ENCODE measurements at places on chromosomes 4 and X.

DNA sequence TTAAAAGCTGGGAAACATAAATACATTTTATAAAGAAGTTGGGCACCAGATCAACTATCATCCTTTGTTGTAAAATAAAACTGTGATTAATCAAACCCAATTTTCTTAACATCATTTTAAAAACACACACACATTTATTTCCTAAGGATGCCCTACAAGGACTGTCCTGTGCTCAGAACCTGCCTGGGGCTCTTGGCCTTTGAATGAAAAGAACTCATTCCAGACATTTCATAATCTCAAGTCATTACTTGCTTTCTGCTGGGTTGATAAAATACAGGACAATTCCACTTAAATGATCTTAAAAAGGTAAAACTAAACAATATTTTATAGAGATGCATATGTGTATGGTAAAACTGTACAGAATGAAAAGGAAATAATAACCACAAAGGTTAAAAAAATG is 2.8 kb downstream of the SH3D19 start:
- no peak for DNase-seq

GRCh38 chr4:155566354-155566753 is 100.3 kb upstream of the GUCY1A1 start:
- DNase-seq = no peak

GRCh38 chrX:1322393-1322792 is 14.2 kb upstream of the IL3RA start:
- DNase-seq = no peak

DNA sequence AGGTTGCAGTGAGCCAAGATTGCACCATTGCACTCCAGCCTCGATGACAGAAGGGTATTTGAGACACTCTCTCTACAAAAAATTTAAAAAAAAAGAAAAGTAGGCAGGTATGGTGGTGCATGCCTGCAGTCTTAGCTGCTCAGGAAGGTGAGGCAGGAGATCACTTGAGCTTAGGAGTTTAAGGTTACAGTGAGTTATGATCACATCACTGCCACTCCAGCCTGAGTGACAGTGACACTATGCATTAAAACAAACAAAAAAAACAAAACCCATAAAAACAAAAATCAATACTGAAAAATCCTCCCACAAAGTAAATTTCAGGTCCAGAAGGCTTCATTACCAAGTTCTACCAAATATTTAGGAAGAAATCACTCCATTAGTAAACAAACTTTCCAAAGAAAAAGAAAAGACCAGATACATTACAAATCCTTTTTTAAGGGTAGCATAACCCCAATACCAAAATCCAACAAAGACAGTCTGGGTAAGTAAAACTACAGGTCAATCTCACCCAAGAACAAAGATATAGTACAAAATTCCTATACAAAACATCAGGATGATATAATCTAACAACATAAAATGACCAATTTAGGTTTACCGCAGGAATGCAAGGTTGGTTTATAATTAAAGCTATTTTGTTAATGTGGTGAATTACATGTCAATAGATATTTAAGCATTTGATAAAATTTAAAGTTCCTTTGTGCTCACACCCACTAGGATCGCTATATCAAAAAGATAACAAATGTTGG is 11.7 kb downstream of the NELFA start:
- no peak for DNase-seq

DNA sequence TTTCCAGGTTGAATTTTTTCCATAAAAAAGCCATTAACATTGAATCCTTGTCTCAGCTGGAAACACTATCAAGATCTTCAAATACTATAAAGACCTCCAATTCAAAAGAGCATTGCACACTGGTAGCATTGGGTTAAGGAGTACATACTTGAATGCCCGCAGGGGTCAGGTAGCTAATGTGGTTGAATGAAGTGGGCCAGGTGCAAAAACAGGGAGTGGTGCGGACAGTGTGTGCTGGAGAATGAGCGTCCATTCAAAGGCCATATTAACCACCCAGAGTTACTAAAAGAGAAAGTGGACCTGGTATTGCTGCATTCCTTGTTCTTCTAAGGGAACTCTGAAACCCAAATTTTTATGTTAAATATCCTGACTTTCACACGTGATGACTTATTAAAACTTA is 91.6 kb downstream of the NYX start:
- DNase-seq = peak; percentile 31

- no peak for DNase-seq
Observed at GRCh38 chrX:13898083-13898482, 81.2 kb upstream of the GPM6B start.

DNA sequence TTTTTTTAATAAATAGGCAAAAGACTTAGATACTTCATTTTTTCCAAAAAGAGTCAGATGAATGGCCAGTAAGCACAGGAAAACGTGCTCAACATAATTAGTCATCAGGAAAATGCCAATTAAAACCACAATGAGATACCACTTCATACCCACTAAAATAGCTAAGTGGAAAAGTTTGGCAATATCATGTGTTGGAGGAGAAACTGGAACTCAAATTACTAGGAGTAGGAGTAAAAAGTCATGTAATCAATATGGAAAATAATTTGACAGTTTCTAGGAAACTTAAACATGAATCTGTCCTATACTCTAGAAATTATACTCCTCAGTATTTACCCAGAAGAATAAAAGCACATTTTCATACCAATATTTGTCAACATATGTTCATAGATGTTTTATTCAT is 449.8 kb downstream of the INPP4B start:
- DNase-seq = no peak

DNA sequence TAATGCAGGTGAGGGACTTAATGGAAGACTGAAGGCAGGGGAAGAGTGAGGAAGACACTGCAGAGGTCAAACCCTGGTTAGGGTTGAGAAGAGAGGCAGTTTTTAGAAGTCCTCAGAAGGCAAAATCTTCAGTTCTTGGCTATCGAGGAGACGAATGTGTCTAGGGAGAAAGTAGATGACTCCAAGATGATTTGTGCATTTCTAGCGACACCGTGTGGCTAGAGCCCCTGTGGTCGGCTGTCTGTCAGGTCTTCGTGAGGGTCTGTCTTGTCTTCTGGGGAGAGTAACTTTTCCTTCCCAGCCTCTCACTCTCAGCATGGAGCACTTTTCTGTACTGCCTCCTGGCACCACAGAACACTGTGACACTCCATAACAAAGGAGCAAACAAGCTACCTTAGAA is 458.1 kb downstream of the STIM2 start:
- DNase-seq = no peak

DNA sequence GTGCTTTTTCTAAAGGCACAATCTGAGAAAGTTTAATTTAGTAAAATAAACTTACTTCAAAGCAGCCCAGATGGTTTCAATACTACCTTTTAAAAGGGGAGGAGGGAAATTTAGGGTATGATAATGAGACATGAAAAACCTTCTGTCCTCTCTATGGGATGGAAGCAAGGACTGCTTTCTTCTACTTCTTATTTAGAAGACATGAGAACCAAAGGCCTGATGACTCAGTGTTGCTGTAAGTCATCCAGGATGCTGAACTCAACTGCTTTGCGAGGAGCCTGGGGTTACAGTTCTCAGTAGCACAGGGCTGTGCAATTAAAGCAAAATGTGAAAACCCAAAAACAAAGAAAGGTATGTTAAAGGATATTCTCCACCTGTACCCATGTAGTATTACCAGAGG is 140.8 kb upstream of the EDNRA start:
- no peak for DNase-seq

- peak; percentile 80 for DNase-seq
Observed at GRCh38 chrX:56130031-56130430, 102.1 kb upstream of the KLF8 start.

DNA sequence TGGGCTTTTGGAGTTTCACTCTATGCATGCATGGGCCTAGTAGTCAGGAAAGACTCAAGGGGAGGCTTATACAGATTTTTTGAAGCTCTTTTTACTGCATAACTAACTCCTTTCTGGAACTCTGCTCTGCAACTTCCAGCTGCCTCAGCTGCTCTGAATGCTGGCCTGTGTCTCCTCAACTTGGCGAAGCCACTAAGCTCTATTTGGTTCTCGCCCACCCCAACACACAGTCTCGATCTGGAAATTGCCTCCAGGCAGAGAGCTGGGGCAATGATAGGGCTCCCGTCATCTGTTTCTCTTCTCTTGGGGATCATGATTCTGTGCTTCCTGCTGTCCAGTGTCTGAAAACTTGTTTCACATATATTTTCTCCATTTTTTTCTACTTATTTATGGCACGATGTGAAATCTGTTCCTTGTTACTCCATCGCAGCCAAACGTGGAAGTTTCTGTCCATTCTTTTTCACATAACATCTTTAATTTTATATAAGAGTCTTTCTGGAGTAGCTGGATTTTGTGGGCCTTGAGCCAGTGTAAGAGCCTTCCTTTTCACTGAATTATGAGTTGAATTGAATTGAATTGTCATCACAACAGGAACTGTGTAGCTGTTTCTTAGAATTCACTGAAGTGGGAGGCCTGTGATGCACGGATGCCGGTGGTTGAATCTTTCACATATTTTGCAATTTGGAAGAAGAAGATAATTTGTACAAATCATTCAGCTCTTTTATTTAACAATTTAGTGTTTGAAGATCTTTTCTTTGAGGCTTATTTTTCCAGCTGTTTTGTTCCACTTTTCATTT is 9.0 kb downstream of the ZNF275 start:
- DNase-seq = no peak

- DNase-seq = no peak
Observed at GRCh38 chr4:138599965-138600364, 357.8 kb upstream of the SLC7A11 start.

DNA sequence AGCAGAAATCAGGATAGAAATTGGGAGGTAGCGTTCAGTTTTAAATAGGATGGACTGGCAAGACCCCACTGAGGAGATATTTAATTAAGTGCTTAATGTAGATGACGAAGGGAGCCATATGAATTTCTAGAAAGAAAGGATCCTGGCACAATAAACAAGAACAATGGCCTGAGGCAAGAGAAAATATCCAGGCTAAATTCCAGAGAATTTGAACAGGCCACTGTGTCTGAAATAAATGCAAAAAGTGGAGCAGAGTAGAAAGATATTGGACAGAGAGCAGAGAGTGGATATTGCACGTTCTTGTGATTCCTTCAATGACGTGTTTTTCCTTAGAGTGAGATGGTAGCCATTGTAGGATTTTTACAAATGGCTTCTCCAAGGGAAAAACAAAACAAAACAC is 1504.8 kb downstream of the C4orf33 start:
- DNase-seq = no peak

DNA sequence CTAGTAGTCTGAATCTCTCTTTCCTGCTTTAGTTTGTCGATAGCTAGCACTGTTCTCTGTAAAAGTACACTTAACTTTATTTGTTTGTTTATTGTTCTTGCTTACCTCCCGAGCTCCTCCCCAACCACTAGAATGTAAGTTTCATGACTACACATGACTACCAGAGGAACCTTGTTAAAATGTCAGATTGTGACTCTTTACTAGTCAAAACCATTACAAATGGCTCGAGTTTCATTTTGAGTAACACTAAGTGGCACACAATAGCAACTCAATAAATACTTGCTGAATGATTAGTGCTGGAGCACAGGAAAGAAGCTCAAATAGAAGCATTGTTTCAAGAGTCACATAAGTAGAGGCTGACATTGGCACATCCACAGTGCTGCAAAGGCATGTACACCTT is 116.1 kb downstream of the MAPK10 start:
- DNase-seq = no peak

DNA sequence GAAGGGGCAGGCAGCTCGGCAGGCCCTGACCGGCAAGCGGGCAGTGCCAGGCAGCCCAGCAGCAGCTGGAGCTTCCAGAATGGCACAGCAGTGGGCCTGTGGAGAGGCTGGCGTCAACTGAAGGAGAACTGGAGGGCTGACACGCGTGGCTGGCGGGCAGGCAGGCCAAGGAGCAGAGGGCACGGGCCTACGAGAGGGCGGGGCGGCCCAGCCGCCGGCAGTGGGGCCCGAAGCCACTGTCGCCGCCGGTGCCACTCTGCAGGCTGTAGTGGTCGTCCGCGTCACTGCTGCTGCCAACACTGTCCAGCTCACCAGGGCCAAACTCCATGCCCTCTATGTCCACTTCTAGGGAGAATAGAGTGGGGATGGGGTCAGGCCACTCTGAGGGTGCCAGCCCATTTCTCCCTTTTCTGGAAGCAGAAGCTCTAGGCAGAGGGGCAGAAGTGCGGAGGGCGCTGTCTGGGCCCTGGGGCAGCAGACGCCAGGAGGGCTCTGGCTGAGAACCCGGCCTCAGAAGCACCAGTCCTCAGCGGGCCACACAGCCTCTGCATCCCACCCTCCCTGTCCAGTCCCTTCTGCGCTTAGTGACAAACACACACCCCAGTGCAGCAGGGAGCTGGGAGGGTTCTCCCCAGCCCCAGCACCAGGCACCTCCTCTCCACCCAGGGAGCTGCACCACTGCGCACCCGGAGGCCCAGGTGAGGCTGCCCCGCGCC is 8.6 kb upstream of the HAUS3 start:
- DNase-seq = no peak

- peak; percentile 1 for DNase-seq
Observed at GRCh38 chrX:13607996-13608365, 38.6 kb downstream of the EGFL6 start.

DNA sequence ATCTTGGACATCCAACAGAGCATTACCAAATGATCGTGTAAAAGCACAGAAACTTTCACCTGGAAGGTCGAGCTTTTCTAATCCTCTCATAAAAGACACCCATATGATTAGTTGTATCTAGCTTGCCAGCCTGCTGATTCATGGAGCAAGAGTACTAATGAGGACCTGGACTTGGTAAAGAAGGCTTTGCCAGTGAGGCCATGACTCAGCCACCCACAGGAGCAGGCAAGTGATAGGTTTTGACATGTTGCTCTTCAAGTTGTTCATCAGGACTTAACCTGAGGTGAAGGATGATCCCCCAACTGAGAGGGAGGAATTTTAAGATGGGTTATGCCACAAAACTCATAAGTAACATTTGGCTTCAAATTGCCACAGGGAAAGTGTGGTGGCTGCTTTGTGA is 24.7 kb upstream of the EPGN start:
- DNase-seq = no peak

DNA sequence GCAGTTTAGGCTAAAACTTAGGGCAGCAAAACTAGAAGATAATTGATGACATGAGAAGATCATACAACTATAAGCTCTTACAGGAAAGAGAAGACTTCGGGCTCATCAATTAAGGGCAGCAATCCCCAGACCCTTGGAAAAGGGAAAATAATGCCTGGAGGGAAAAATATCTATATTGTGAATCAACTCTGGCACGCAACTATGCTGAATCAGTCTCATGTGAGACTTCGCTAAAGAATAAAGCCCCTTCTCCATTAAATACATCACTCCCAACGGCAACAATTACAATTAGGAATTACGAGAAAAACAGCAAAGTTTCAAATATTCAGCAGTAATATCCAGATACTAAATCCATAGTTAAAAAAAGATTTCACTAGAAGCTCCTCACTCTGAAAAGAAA is 2016.8 kb upstream of the IGFBP7 start:
- DNase-seq = no peak

- no peak for DNase-seq
Observed at GRCh38 chr4:183830438-183830985, 74.6 kb upstream of the STOX2 start.
